Occipital lobe (tissue), 3 donors: ENCODE measurements at places on chromosomes 7 and 10.
A peak's percentile ranks its signal among the peaks of the same experiment; 100 is the strongest.

DNA sequence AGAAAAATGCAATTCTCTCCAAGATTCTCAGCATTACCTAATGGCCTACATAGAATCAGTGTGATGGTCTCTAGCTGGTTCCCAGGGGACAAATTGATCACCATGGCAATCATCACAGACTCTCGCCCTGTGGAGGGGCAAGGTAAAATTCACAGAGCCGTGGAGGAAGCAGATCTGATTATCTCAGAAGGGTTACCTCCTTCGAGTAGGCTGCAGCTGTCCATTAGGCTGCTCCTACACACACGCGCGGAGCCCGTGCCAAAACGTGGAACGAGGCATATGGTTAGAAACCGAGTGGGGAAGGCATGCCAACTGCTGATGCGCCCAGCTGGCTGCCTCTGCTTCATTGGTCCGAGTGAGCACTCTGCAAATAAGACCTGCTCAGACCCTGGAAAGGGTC is 52.8 kb upstream of the PTER start:
- peak; percentile 59 for DNase-seq

DNA sequence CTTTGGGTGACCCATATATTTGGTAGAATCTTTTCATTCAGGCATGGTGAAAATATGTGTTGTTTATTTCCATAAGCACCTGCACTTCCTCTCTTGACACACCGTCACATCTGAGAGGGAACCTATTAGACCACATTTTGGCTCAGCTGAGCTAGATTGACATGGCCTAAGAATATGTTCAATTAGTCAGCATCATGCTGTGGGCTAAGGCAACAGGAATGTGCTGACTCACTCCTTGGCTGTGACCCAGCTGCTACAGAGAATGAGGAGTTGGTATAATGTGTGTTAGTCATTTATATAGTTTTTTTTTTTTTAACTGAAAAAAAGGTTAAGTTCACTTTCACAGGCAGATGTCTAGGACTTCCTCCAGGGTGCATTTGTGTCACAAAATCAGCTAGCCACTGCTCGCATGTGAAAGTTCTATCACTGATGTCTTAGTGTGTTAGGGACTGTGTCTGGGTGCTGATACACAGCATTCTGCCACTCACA is 180.6 kb downstream of the SEMA3E start:
- peak; percentile 42 for DNase-seq

DNA sequence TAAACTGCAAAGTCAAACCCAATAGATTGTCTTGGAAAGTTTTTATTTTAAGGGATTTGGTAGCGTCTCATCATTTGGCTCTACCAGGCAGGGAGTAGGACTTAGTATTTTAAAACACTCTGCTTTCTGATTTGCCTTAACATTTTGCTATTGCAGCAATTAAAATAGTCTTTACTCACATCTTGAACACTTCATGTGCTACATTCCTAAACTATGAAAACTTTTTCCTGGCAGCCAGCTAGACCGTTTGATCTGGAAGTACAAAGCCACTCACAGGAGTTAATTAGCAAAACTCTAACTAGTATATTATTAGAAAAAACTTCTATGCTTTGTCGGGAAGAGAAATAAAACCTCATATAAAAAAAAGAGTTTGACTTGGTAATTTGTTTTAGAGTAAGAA is 111.4 kb downstream of the TFPI2 start:
- DNase-seq, result no peak

DNA sequence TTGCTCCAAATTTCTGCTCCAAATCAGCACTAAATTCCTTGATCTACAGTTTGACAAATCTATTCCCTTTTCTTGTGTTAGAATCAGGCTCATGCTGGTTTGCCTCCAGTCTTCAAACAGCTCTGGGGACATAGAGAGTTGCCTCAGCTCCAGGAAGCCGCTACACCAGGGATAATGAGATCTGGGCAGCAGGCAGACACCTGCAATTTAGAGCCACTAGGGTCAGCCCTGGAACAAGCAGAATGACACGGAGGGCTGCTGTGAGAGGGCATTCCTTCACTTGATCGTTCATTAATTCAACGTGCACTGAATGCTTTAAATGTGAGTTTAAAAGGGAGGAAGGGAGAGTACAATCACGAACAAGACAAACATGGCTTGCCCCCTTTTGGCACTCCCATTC is 3.7 kb upstream of the ELMO1 start:
- no peak for DNase-seq

DNA sequence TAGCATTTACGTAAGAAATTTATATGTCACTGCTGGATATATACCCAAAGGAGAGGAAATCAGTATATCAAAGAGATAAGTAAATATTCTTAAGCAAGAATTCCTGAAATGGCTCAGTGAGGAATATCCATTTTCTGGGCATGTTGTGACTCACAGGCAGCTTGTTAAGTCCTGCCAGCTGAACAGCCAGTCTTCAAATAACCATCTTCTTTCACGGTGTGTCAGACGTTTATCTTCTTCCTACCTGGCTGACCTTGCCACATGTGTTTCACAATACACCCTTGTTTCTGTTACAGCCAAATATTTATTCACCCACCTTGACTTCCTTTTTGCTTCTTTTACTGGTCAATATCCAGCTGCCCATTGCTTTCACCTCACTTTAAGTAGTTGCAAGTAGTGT is 648.1 kb downstream of the ANKRD7 start:
- no peak for DNase-seq

DNA sequence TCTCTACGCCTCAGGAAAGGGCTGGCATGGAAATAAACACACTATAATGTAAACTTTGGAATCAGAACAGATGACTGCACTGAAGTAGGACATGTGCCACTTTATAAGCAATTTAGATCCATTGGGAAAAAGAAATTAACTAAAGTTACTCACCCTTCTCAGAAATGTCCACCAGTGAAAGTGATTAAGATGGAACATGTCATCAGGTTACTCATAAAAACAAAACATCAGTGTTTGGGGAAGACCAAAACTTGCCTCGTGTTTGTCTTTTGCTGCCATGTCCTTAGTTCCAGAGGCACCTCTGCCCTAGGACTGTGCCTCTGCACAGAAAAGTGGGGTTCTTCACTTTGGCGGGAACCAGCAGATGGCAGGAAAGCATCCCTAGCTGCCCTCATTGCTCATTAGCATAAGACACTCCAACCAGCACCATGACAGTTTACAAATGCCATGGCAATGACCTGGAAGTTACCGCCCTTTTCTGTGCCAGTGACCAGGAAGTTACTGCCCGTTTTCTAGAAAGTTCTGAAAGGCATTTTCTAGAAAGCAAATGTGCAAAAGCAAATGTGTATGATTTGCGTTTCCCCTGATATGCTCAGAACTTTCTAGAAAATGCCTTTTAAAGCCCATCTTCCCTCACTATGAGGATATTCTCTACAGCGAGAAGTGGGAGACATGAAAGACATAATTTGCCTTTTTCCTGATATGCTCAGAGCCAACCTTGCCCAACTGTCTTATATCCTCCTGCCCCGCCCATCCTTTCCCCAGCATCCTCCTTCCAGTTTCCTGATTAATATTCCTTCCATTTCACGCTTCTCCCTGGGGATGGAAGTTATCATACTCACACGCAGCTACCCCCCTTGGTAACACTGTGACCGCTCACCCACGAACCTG is 258.2 kb downstream of the USP6NL start:
- no peak for DNase-seq

GRCh38 chr7:31445686-31446355 is 68.1 kb upstream of the ITPRID1 start:
- DNase-seq, result no peak

DNA sequence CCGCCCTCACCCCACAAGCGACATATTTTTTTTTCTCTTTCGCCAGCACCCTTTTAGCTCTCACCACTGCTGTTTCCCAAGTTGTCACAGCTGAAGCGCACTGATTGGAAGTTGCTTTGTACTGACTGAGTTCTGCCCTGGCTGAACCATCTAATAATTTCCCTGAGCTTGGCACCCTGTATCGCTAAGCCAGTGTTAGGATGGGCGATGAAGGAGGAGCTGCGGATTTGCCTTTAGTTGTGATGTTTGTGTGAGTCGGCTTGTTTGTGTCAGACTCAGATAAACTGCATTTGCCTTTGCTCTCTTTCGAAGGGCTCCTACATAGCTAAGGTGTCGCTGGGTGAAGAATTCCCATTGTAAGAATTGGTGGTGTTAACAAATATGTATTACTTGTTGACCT is 1.3 kb upstream of the ATXN7L1 start:
- no peak for DNase-seq

GRCh38 chr7:23685731-23686130 is 5.7 kb downstream of the FAM221A start:
- DNase-seq, result no peak

- DNase-seq, result no peak
Observed at GRCh38 chr7:108049962-108050361, 47.0 kb upstream of the LAMB1 start.

GRCh38 chr7:2487586-2488271 is 11.5 kb upstream of the GRIFIN start:
- no peak for DNase-seq

DNA sequence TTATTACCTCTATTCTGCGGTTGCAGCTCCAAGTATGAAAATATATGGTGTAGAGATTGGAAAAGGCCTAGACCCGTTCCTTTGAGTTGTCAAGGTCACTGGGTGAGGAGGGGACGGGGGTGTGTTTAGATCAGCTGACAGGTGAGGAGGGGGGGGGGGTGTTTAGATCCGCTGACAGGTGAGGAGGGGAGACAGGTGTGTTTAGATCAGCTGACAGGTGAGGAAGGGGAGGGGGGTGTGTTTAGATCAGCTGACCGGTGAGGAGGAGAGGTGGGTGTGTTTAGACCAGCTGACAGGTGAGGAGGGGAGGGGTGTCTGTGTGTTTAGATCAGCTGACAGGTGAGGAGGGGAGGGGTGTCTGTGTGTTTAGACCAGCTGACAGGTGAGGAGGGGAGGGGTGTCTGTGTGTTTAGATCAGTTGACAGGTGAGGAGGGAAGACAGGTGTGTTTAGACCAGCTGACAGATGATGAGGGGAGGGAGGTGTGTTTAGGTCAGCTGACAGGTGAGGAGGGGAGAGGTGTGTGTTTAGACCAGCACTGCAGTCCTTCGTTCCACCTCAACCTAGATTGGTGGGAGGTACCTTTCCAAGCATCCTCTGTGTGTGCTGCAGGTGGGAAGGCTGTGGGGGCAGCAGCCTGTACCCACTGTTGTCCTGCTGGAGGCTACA is 655.0 kb upstream of the ADARB2 start:
- no peak for DNase-seq

- DNase-seq, result no peak
Observed at GRCh38 chr10:96646301-96646700, 59.5 kb upstream of the TM9SF3 start.

GRCh38 chr7:132858251-132858650 is 223.6 kb downstream of the CHCHD3 start:
- no peak for DNase-seq

DNA sequence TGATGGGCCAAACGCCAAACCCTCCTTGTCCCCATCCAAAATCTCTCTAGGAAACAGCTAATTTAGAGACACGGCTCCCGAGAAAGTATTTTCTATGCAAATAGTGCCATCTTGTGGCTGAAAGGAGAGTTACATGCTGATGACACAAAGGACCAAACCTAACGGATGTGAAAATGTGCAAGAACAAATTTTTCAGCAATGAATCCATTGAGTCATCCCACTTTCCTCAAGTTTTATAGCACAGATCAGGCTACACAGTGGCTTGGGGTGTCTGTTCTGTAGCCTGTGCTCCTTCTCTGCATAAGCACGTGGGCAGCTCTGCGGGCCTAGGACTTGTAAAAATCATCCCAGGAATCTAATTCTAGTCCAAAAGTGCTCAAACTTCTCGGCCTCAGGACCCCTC is 154.8 kb upstream of the PRR15 start:
- DNase-seq, result peak; percentile 47

DNA sequence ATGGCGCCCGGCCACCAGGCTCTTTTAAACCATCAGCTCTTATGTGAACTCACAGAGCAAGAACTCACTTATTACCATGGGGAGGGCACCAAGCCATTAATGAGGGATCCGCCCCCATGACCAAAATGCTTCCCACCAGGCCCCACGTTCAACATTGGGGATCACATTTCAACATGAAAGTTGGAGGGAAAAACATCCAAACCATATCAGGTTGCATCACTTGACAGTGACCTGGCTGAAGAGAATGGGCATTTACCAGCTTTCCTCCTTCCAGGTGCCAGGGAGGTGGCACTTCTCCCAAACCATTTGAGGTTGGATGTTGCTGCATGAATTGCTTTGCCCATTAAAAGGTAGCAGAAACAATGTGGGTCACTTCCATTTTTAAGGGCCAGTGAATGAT is 115.6 kb upstream of the TNS3 start:
- no peak for DNase-seq

GRCh38 chr7:148334441-148334956 is 256.1 kb upstream of the C7orf33 start:
- DNase-seq, result no peak

DNA sequence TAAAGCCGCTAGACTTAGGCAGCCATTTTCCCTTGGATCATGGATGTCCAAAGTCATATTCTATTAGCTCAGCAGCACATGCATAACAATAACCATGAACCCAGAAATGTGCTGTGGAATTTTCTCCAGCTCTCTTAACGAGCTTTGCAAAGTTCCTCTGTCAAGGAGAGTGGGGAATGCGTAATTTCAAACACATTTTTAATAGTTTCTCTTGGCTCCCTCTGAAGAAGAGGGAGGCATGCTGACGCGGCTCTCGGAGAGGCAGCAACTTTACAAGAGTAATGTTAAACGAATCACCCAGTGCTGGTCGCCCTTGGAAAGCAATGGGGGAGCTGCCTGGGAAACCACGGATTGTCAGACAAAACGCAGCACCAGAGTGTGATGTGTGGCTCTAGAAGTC is 114.8 kb downstream of the RAB18 start:
- no peak for DNase-seq

GRCh38 chr7:17680026-17680425 is 260.3 kb downstream of the SNX13 start:
- DNase-seq, result peak; percentile 7

- no peak for DNase-seq
Observed at GRCh38 chr7:27080844-27081436, 14.9 kb downstream of the HOXA1 start.

DNA sequence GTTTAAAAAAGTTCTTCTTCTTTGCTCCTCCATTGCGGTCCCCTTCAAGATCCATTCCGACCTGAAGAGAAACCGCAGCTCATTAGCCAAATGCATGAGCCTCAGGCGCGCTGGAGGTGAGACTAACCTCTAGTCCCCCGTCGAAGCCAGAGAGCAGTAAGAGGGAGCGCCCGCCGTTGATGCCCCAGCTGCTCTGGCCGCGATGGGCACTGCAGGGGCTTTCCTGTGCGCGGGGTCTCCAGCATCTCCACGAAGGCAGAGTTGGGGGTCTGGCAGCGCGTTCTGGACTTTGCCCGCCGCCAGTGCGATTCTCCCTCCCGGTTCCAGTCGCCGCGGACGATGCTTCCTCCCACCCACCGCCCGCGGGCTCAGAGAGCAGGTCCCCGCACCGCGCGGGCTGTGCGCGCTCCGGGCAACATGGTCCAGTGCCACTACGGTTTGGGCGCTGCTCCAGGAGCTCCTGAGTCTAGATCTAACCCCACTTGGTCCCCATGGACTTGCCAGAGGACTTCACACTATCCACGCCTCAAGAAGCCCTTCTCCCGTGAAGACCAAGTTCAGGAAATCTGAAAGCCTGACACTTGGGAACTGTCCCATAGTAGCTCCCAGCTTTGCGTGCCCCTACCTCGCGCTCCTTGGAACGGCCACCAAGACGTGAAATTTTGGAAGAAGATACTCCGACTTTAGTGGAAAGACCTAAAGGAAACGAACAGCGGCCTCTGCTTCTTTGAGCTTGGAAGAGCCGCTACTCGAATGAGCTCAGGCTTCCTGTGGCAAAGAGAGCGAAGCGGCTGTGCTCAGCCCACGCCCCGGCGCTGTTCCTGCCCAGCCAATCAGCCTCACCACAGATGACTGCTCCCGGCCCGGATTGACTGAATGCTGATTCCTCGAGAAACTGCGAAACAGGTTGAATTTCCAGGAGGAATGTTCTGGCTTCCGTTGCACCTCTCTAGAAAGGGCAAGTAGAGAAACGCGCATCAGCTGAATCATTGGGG is at the start of gene ABCB1:
ABCB1 (minus strand) TSS at position 755 of the 995 bp plus-strand sequence; CDS start at position 55, 700 bp downstream.
- peak; percentile 54 for DNase-seq
